ENCODE measurements at places on chromosomes 5 and 9.

DNA sequence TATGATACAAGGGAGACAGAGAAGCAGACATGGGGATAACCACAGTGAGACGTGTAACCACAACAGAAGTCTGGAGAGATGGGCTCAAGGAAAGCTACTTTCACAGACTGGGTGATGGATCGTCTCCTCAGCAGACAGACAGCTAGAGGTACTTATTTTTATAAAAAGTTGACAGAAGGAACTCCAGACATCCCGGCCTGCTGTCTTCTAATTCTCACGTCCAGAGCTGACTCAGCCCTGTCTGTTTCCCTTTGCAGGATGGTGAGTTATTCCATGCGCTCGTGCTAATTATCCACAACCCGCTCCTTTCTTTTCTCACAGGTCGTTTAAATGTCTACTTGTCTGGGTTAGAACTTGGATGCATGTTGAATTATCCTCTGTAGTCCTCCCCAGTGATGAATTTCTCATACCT is 304.5 kb downstream of the CWC27 start:
- DNase-seq = peak; percentile 12

DNA sequence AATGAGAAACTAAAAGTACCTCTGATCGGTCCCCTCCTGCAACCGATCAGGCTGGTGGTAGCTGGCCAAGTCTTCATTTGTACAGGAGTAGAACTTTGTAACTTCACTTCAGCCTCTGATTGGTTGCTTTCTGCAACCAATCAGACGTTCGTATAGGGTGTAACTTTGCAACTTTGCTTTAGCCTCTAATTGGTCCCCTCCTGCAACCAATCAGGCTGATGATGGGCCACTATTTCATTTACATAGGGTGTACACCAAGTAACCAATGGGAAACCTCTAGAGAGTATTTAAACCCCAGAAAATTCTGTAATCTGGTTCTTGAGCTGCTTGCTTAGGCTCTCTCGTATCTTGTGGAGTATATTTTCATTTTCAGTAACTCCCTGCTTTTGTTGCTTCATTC is 445.5 kb downstream of the MED10 start:
- DNase-seq = no peak

DNA sequence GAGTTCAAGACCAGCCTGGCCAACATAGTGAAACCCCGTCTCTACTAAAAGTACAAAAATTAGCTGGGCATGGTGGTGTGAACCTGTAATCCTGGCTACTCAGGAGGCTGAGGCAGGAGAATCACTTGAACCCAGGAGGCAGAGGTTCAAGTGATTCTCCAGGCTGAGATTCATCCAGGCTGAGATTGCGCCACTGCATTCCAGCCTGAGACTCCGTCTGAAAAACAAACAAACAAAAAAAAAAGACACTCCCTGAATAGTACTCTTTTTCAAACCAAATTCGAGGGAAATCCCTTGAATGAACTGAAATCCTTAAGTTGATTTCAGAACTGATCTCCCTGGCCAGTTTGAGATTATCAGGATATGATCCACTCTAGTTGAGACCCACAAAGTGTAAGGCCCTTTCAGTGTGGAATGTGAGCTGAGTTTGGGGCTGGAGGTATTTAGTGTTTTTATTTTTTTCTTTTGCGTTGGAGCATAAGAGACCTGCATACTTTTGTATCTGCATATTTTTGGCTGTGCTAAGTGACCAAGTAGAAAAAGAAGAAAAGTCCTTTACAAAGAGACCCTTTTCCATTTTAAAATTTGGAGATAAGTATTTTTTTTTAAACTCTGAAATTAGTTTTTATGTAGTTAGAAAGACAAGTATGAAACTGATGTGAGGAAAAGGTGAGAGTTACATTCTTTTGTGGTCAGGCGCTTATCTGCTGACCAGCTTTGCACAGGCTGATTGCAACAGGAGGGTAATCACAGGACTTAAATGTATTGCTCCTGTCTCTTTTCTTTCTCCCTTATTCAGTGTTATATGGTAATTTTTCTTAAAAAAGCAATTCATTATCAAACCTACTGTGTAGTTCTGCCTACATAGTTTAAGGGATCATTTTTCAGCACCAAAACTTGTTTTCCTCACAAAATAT is 42.9 kb downstream of the TMEFF1 start:
- no peak for DNase-seq

DNA sequence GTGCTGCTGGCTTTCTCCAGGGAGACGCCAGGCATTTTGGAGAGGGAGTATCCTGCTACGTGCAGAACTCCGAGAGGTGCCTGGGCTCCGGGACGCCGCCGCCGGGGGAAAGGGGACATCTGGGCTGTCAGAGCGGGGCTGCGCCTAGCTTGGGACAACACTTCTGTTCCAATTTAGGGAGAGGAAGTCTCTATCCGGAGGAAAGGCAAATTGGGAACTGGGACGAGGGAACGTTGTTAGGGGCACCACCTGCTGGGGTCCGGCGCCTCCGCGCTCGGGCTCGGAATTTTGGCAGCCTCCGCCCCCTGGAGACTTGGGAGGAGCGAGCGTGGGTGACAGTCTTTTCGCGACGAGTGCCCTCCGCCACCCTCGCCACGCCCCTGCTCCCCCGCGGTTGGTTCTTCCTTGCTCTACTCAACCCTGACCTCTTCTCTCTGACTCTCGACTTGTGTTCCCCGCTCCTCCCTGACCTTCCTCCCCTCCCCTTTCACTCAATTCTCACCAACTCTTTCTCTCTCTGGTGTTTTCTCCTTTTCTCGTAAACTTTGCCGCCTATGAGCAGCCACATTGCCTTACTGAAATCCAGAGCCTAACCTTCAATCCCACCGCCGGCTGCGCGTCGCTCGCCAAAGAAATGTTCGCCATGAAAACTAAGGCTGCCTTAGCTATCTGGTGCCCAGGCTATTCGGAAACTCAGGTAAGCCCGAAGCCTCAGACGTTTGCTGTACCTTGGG is 1.6 kb downstream of the TSLP start:
- peak; percentile 73 for DNase-seq

- DNase-seq = peak; percentile 60
Measured at GRCh38 chr9:129945314-129945713, 97.7 kb downstream of the FNBP1 start.

DNA sequence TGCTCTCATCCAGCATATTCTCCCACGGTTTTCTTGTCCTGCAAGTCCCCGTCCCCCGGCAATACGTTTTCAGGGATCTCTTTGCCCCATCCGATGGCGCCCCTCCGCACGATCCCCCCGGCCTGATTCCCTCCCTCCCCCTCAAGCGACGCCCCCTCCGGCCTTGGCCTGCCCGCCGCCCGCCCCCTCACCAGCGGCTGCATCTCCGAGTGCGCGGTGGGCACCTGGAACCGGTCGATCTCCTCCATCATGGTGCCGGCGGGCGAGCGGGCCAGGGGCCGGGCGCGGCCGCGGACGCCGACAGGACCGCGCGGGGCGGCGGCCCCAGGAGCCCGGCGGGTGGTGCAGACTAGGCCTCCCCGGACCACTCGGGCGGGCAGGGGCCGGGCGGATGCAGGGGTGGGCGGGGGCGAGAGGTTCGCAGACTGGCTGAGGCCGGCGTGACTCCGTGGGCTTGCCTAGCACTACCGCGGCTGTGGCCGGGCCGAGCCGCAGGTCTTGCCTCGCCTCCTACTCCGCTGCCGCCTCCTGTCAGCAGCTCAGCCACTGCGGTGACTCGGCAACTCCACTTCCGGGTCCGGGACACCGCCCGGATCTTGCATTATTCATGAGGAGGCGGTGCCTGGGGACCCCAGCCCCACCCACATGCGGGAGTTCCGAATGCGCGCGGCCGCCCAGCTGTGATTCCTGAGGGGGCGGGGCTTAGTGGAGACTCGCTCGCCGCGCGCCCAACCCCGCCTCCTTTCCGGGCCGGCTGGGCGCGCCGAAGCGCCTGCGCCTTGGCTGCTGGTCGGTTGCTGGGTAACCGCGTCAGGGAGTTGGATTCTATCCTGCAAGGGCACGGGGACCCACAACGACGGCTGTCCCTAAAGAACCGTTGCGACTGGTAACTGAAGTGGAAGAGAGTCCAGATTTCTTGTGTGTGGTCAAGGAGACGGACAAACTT is at the start of the genes DNAI1 and FAM219A:
Gene DNAI1, plus strand, starts transcription at position 793 of the 946 bp plus-strand sequence. CDS start 201 bp downstream, outside the sequence.
Gene FAM219A, minus strand, starts transcription at position 558 of the 946 bp plus-strand sequence. Its CDS starts 307 bp downstream, at position 251.
- DNase-seq = peak; percentile 96

DNA sequence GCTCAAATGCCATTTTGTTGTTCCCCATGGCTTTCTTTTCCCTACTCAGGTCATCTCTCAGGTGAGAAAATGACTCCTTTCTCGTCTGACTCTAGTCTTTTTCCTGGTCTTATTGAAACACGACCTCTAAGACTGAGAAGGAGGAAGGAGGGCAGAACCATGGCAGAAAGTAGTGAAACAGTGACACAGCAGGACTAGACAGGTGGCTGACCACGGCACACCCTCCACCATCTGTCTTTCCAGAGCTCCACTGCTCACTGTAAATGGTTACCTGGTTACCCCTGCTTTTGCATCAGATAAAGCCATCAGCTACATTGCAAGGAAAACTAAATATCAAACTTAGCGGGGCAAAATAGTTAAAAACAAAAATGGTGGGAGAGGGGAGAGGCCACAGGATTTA is 30.9 kb downstream of the NR4A3 start:
- peak; percentile 26 for DNase-seq

GRCh38 chr5:123351240-123351639 is 72.0 kb downstream of the CEP120 start:
- no peak for DNase-seq

DNA sequence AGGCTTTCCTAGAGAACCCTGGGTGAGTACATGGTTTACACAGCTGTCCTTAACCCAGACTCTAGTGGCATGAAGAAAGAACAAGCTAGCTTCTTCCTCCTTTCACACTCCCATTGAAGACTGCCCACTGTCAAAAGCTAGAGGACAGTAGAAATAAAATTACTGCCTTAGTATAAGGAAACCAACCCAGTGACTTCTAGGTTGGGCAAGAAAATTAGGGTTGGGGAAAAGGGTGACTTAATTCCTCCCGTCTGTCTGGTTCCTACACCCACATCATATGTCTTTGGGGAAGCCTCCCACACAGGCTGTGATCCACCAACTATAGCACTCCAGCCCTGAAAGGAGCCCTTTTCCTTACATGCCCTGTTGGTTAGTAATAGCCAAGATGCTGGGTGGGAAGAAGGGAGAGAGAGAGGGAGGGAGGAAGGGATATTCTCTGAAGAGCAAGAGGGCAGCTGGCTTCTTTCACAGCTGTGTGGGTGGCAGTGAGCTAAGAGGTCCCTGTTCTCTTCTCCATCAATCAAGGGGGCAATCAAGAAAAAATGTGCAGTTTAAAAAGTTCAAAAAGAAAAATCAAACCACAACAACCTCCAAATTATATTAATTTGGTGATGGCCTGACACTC is 21.7 kb downstream of the HBEGF start:
- DNase-seq = no peak
